ENCODE measurements at places on chromosomes 1 and 21. TPM values are rescaled to one million over a fixed set of nuclear protein-coding genes. Genes with fewer than 3 reads are reported as not detected.

Gene C1orf141
- not detected for total RNA-seq

Gene GABRD
- total RNA-seq = not detected

Gene TRIM67
- not detected for total RNA-seq

Gene ITLN2
- total RNA-seq = not detected

Gene PDZK1
- total RNA-seq = 1.7 TPM

All from IMR-90 (cell line).